NCI-H748 treated with DMSO at 0.1 percent for 48 hours (cell line): ENCODE measurements at places on chromosomes 1 and 21.

DNA sequence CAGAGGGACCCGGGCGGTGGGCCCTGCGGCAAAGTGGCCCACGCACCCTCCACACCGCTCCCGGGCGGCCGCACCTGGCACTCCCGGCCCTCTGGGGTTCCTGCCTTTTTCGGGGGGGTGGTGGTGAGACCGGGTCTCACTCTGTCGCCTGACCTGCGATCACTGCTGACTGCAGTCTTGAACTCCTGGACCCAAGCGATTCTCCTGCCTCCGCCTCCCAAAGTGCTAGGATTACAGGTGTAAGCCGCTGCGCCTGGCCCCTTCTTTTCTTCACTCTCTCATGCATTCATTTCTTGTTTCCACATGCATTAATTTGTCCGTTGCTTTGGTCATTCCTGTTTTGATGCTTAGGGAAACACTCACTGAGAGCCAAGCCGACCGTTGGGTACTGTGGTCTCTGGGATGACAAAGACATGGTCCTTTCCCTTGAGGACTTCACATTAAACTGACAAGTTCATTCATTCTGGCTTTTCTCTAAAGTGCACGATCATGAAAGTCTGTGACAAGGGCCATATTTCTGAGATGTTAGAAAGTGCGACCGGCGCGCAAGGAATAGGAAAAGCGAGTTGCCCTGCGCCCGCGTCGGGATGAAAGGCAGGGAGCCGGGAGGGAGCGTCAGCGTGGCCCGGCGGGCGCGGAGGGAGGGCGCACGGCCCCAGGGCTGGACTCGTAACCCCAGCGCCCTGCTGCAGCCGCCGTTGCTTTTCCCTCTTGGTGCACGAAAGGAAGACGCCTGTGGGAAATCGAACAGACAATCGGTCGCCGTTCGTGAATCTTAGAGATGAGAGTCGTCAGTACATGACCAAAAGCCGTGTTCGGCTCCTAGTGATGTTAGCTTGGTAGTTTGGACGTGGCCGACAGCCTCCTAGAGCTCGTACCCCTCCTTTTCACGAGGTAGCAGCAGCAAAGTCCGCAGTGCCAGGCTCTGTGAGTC is 1.0 kb upstream of the MCOLN2 start:
- peak; percentile 41 for DNase-seq

DNA sequence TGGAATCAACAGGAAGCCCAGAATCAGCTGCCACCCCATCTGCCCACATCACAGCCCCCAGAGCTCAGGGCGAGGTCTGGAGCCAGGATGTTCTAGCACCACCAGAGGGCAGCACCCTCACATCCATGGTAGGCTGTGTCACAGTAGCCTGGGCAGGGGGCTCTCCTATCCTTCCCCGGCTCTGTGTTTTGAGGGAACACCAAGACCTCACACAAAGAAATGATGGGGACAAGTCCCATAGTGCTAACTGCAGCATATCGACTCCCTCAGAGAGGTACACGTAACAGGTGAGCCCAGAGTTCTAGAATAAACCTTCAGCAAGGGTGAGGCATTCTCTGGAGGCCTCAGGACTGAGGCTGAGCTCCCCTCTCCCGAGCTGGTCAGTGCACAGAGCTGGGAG is 2.3 kb upstream of the KCNC4 start:
- DNase-seq = peak; percentile 48

DNA sequence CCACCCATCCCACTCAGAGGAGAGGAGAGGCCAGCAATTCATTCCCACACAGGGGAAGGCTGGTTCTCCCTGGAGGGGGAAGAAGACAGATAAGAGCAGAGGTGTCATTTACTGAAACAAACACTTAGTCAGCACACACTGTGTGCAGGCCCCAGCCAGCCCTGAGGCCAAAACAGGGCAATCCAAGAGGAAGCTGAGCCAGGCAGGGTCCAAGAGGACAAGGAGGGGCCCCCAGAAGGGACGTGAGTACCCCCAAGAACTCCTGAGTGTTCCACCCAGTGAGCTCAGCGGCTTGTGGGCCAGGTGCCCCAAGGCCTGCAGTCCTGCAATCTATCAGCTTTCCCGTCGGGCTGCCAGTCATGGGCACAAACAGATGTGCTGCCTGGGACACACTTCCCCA is 15.8 kb downstream of the ADGRB2 start:
- no peak for DNase-seq

GRCh38 chr1:87292684-87293493 is 35.8 kb upstream of the LMO4 start:
- peak; percentile 44 for DNase-seq

DNA sequence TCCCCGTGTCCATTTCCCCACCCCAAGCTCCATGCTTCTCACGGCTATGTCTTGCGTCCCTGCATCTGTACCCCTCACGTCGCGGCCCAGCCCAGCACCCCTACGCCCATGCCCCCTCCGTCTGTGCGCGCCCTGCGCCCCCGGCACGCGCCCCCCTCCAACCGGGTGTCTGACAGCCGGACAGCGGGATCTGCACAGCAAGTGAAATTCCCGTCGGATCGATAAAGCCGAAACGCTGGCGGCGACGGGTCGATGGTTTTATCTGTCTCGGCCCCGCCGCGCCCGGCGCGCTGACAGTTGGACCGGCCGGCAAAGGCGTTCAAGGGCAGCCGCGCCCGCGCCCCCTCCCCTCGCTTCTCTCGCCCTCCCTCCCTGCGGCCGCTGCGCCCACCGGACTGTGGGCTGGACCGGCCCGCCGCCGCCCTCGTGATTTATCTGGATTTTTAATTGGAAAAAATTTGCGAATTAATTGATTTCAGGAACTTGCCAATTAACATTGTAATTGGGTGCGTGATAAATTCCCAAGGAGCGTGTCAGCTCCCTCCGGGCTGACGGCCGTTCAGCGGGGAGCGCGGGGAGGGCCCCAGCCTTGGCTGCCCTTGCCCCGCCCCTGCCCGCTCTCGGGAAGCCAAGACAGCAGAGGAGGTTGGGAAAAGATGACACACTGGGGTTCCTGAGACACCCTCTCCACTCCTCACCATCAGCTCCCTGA is 57.1 kb downstream of the TMEM53 start:
- DNase-seq = no peak

- peak; percentile 53 for DNase-seq
Observed at GRCh38 chr1:43936431-43937151, 3.0 kb downstream of the ARTN start.

GRCh38 chr1:242651817-242652216 is 127.3 kb upstream of the PLD5 start:
- peak; percentile 3 for DNase-seq

DNA sequence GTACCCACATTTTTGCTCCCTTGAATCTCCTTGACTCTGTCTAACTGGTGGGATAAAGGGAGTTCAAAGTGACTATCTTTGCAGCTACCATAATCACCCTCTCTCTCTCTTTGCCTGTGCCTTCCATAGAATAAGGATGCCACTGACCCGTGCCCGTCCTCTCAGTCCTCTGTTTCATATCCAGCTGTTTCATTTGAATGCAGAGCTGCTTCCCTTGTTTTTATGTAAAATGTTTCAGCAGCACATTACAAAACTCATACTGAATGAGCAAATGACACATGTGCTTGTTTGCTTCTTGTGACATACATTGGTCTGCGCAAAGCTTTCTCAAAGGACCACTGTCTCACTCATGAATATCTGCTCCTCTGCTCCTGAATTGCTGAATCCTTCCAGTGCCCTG is 38.4 kb downstream of the CDC42 start:
- no peak for DNase-seq

- DNase-seq = no peak
Observed at GRCh38 chr1:65425697-65426096, 5.2 kb downstream of the LEPR start.

DNA sequence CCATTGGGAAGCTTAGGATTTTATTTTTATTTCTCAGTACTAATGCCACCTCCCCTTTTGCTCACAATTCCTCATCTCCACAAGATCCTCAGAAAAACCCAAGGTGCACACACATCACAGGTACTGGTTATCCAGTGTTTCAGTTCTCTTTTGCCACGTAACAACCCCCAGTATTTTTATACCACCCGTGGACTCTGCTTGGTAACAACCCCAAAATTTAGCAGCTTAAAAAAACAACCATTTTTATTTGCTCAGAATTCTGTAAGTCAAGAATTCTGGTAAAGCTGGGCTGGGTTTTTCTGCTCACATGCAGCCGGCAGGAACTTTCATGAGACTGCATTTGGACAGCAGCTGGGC is 180.0 kb downstream of the KAZN start:
- DNase-seq = no peak

DNA sequence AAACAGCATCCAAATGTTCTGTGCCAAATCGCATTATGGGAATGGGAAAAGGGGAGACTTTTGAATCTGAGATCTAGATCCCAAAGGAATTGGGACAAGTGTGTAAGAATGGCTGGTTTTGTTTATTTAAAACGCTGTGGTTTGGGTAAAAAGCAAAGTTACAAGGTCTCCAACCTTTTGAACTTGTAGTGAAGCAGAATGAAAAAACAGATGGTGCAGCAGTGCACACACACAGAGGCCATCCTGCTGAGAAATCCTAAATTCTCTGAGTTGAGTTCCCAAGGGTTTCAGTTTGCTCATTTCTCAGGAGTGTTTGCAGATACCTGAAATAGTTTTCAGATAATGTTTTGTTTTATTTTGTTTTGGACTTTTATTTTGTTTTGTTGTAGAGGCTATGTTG is 80.2 kb upstream of the CD1D start:
- DNase-seq = no peak

GRCh38 chr21:28588997-28589396 is 403.7 kb downstream of the LTN1 start:
- DNase-seq = no peak

DNA sequence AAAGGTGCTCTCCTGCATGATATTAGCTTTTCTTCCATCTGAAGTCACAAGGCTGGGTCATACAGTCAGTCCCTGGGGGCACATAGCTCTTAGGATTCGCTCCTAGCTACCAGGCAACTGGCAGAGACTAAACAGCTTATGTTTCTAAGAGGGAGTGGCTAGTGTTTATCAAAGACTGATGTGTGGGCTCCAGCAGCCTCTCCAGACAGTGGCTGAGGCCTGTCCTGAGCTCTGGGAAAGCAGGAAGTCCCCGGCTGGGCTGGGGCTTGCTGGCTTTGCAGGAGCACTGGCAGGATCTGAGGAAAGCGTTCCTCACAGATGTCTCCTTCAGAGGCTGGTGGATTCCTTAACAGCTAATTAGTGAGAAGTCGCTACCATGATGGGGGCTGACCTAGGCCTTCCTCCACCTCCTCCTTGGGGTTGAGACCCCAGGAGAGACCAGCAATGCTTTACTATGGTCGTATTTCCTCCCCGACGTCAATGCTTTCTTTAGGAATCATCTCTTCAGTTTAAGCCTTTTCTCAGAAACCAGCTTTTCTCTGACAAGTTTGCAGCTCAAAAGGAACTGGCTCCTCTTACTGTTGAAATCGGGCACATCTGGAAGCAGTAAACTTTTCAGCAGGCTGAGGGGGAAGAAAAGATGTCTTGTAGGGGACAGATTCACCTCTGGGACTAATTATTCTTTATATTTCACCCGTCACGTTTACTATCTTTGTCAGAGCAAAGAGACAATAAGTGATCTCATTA is 33.5 kb upstream of the HHAT start:
- DNase-seq = no peak

DNA sequence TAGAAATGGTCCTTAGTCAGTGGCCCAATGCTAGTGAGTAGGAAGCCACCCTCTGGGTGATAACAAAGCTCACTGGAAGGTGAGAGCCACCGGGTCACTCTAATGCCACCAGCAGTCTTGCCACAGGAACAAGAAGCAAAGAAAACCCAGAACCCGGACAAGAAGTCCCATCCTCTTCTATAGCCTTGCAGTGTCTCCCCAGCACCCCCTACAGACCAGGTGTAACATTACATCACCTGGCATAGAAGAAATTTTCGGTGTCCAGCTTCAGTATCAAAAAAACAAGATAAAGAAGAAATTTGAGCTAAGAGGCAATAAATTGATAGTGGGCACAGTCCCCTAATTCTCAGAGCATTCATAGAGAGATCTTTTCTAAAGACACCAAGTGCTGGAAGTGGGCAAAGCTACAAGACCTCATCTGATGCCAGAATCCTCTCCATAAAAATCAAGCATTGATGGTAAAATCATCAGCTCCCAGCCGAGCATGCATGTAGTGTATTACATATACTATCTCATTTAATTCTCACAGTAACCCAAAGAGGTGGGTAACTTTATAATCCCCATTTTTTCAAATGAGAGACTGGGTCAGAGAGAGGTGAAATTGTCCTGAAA is 491.0 kb downstream of the MATN1 start:
- DNase-seq = no peak

DNA sequence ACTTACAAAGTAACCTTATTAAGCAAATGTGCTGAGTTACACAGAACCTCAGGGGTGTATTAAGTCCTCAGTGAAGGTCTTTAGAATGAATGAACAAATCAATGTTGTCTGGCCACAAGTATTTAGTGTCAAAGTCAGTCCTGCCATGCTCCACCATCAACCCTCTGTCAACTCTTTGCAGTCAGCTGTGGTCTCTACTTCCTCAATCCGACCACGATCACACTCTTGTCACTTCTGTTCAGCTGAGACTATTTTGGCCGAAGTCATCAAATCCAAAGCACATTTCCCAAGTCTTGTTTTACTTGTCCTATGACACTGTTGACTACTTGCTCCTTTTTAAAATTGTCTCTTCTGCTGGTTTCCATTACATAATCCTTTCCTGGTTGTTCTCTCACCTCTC is 173.5 kb downstream of the ST6GALNAC5 start:
- DNase-seq = no peak

- DNase-seq = no peak
Observed at GRCh38 chr1:15799004-15799867, 8.2 kb downstream of the UQCRHL start.

GRCh38 chr1:10869933-10870332 is 73.5 kb upstream of the CASZ1 start:
- no peak for DNase-seq

DNA sequence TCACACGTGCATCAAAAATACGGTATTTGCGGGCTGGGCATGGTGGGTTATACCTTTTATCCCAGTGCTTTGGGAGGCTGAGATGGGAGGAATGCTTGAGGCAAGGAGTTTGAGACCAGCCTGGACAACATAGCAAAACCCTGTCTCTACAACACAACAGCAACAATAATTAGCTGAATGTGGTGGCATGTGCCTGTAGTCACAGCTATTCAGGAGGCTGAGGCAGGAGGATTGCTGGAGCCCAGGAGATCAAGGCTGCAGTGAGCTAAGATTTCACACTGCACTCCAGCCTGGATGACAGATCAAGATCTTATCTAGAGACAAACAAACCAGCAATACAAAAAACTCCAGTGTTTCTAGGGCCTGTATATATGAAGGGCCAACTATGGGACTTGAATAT is 30.6 kb downstream of the PTPRU start:
- DNase-seq = no peak

DNA sequence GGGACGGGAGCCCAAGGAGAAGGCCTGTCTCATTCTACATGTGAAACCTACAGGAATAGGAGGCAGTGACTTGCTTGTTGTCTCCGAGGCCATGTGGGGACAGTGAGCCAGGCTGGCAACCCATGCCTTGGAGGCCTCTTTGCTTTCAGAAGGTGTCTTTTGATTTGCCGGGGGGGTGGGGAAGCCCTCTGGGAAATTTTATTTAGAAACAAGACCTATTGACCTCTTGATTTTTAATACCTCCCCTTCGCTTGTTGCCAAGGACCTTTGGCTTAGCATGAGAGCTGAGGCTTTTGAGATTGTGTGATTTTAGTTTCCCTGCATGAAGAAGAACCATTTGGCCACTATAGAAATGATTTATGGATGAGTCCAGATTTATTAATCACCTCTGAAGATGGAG is 4.1 kb downstream of the ARMH1 start:
- DNase-seq = no peak

- no peak for DNase-seq
Observed at GRCh38 chr21:42646836-42647235, 6.6 kb upstream of the PDE9A start.

GRCh38 chr1:212862111-212862690 is 4.1 kb downstream of the FLVCR1 start:
- DNase-seq = no peak

- no peak for DNase-seq
Observed at GRCh38 chr1:39890273-39890672, 7.0 kb upstream of the TRIT1 start.
